Stimulated activated CD4-positive, alpha-beta T cell treated with anti-CD3 and anti-CD28 coated beads, TNF-alpha, amount 100 ng/mL, for 48 hours (primary cell): ENCODE measurements at places on chromosomes 11 and 22.

DNA sequence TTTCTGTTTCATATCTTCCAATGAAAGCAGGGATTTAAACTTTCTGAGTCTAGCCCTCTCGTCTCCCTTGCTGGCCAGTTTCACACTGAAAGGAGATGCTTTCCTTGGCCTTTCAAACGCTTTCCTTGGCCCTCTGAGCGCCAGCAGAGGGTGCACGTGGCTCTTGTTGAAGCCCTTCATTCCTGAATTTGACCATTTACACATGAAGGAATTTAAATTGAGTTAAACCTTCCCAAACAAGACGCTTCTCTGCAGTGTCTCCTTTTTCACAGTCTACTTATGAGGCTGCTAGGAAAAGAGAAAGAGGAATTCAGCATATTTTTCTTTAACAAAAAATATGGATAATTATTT lies 21.6 kb downstream of the NNMT start:
- no peak for DNase-seq

- no peak for DNase-seq
Measured at GRCh38 chr11:68028802-68029545, 1.5 kb upstream of the NDUFS8 start.

- DNase-seq: no peak
Measured at GRCh38 chr22:27635852-27636251, 165.7 kb downstream of the MN1 start.

DNA sequence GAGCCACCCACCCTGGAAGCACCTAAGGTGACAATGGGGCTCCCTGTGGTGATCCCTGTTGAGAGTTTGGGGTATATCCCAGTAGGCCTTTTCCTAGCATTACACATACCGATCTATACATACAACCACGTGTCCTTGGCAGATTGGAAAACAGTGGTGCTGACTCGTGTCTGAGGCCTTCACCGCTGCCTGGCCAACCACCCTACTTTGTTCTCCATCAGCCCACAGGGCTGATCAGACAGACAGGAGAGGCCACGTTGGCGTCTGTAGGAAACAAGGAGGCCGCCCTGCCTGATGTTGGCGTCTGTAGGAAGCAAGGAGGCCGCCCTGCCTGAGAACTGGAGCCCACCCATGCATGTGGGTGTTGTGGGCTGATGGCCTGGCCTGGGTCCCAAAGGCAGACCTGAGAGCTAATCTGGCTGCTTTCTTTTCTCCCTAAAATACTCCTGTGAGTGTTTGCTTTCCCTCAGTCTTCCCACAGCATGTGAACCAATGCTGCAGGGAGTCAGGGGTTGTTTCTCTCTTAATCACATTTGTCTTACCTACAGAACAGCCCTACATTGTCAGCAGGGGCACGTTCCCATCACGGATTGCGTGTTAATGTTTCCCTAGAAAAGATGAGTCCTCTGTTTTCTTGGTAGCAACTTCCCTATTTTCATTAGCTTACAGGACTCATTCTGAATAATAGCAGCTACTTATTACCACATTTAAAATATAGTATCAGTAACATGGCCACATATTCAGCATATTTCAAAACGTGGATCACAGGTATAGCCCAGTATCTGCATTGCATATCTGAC lies 57.2 kb downstream of the SBF1 start:
- no peak for DNase-seq

- peak; percentile 5 for DNase-seq
Measured at GRCh38 chr11:27183672-27184457, 143.2 kb downstream of the BBOX1 start.

DNA sequence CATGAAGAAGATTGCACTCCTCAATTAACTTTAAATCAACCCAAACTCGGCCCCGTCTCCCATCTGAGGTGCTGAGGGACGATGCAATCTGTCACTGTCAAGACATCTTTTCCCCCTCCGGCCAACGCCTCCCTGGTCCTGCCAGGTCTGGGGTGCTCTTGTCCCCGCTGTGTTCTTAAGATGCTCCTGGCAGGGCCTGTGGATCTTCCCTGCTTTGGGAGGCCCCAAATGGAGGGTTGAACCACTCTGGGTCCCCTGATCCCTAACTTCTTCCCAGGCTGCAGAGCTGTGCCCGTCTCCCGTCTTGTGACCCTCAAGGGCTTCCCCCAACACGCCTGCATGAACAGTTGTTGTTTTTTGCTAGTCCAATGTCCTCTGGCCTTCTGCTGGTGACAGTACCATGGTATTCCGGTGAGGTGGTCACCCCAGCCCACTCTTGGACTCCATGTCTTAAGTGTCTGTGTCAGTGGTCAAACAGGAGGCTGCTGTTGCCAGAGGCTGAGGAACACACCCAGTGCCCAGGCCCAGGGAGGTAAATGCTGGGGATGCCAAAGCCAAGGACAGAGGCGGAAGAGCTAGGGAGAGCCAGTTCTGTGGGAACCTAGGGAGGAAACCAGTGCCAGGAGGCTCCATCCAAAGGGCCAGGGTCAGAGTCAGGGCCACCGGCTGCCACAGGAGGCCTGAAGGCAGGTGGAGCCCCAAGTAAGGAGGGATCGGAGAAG lies 70.6 kb upstream of the SHANK2 start:
- no peak for DNase-seq

DNA sequence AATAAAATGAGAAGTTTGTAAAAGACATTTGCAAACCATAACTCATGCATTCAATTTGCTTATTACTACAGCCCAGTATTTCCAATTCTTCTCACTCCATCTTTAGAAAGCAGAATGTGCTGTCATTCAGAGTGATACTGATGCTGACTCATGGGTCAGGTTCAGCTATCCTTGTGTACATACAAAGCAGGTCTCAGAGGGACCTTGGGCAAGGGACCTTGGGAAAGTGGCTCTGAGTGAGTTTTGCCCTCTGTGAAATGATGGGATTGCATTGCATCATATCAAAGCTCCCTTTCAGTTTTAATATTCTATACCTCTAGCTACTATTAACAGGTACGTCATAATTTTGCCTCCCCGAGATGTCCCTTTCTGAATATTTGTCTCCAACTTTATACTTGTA lies 848.7 kb downstream of the OPCML start:
- DNase-seq: no peak

- no peak for DNase-seq
Measured at GRCh38 chr11:2731130-2732125, 31.6 kb upstream of the KCNQ1OT1 start.

- DNase-seq: no peak
Measured at GRCh38 chr22:38858492-38858891, 13.5 kb downstream of the CBX6 start.

DNA sequence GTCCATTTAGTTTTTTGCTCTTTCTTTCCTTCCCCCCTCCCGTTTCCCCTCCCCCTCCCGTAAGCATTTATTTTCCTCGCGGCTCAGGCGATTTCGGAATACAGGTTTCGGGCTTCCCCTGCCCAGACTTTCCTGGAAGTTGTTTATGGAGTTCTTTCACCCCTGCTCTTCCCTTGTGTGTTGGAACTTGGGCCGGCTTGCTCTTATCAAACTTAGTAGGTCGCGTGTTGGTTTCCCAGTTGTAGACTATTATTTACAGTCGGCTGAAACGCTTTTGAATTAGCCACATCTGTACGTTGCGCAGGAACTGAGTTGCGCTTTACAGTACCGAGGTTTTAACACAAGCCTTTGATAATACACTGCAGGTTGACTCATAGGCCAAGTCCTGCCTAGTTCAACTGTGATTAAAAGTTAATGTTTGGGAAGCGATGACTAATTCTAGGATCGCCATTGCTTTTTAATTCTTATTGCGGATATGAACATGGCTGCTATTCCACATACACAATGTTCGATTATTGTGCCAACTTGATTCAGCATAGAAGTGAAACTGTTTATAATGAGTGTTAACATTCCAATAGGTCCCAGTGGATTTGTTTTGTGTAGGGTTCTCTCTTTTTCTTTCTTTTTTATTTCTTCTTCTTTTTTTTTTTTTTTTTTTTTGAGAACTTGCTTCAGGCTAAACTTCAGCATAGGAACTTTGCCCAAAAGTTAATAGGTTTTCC lies 1.7 kb downstream of the YAP1 start:
- no peak for DNase-seq

GRCh38 chr11:124581817-124582216 lies 12.0 kb downstream of the OR8A1 start:
- DNase-seq: no peak

DNA sequence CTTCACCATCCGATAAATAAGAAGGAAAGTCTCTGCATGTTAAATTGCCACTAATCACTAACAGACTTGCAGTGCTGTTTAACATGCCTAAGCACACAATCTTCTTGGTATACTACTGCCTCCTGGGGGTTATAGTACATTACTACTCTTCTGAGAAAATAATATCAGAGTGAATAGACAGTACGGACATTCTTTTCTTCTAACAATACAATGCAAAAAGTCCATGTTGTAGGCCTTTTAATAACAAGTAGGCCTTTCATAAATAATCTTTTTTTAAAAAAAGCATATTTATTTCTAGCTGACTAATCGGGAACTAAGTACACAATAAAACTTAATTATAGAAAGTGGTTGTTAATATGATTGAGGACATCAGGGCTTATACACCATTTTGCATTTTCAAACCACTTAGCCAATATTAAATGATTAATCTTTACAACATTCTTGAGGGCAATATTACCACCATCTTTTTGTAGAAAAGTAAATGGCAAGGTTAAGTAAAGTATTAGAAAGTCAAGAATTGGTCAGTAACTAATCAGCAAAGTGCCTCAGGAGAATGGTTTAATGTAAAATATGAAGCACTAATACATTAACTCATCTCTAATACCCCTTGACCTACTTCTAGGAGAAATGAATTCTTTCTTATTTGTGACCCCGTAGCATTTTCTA lies 84.7 kb downstream of the TTC28 start:
- DNase-seq: no peak

- no peak for DNase-seq
Measured at GRCh38 chr22:49023161-49023878, 804.4 kb downstream of the BRD1 start.

GRCh38 chr11:10715571-10715970 lies 22.0 kb upstream of the IRAG1 start:
- DNase-seq: no peak

DNA sequence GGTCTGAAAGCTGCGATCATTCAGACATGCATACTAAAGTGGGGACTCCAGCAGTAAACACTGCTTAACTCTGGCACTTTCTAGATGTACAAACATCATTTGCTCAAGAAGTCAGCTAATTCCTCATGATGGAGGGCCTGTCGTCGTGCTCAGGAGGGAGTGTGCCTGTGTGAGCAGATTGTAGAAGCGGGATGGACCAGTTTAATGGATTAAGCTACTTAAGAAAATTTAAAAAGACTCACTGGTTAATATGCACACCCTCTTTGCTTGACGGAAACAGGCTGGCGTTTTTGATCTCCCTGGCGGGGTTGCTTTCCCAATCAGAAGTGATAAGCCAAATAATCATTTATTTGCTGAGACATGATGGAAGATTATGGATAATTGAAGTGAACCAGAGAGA lies 79.0 kb downstream of the LDLRAD3 start:
- DNase-seq: no peak

GRCh38 chr11:87456499-87456898 lies 418.8 kb downstream of the TMEM135 start:
- DNase-seq: no peak

- no peak for DNase-seq
Measured at GRCh38 chr11:68983801-68984200, 3.0 kb upstream of the MRGPRD start.

DNA sequence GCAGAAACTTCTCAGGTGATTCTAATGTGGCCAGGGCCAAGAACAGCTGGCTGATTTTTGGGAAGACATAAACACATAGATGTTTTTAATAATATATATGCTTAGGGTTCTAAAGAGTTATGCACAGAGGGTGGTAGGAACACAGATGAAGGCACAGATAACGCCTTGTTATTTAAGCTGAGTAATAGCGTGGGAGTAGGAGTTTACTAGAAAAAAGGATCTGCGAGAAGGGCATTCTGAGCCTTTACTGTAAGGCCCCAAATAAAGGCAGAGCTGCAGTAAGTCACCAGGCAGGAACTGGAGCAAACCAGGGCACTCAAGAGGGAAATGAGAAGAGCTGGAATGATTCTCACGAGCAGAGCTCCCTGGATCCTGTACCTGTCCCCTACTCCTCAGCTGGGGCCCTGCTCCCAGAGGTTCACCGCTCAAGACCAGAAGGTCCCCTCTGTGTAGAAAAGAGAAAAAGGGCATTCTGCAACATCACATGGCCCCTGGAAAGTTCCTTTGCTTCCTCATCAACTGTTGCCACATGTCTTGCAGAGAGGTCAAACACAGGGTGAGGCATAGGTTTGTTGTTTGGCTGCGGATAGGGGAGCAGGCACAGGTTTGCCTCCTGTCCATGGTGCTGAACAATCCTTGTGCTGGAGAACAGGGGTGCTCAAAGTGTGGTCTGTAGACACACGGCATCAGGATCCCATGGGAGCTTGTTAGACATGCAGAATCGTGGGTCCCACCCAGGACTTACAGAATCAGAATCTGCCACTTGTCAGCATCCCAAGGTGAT lies 125.7 kb downstream of the TENM4 start:
- DNase-seq: no peak

DNA sequence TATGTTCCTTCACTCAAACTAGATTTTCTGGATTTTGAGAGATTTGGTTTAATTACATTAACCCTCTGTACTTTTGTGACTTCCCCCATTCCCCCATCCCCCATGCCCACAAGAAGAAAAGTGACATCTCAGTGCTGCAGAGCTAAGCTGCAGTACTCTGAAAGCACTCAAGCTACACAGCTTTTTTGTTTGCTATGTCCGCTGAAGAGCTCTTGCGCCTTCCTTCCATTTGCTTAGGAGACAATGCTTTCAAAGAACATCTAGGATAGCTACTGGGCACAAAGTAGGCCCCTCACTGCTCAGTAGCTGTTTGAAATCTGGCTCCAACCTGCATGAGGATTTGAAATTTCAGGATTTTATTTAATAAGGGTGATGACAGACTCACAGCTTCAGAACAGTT lies 69.7 kb downstream of the SLC17A6 start:
- DNase-seq: no peak

DNA sequence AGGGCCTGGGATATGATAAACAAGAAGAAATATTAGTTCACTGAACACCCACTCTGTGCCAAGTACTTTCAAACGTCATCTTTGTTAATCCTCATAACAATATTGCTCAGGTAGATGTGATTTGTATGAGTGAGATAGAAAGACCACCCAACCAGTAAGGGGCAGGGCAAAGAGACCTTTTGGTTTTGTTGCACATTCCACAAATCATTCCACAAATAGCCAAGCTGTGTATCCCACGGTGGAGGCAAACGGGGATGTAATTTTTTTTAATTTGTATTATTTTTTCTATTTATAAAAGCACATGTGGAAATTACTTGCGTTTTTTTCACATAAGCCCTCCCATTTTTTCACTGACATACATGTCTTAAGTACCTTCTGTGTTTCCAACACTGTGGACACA lies 29.0 kb downstream of the LAYN start:
- no peak for DNase-seq

DNA sequence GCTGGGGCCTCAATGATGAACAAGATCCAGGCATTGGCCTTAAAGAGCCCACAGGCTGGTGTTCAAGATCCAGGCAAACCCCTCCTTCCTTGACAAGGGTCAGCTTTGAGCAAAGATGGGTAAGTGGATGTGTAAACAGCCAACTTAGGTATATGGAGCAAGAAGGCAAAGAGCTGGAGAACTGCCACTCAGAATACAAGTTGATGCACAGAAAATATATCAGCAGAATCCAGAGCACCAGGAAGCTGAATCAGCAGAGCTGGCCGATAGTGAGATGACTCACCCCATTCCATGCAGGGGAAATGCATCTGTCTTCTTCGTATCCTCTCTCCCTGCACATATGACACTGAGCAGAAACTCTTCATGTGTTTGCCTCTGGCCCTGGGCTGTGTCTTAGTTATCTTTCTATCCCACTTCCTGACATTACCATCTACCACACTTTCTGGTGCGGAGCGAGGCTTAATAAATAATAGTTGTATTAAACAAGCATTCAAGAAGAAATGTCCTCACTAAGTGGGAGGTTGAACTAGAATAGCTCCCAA lies 57.8 kb downstream of the ENDOD1 start:
- no peak for DNase-seq

GRCh38 chr11:96156379-96156722 lies 186.6 kb downstream of the MAML2 start:
- no peak for DNase-seq
